NCI-H1105 (cell line): ENCODE measurements at places on chromosomes 4 and X.

- no peak for DNase-seq
These were observed 282.6 kb upstream of the GRID2 start for GRCh38 chr4:92021203-92021602.

DNA sequence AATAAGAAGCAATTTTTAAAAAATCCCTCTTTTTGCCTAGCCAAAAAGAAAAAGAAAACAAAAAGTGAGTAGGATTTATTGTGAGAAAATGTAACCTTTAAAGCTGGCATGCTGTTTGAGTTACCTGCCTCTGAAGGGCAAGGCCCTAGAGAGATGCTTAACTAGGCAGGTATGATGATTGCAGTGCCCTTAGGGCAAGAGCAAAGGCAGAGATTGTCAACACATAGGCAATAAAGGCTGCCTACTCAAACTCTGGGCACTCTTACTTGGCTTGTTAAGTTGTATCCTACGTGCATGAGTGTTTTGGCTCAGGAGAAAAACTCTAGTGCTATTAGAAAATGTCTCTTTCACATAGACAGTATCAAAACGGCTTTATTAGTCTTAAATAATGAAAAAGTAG is 306.0 kb downstream of the RPA4 start:
- no peak for DNase-seq

GRCh38 chrX:16578218-16578617 is 71.7 kb upstream of the S100G start:
- DNase-seq: no peak

DNA sequence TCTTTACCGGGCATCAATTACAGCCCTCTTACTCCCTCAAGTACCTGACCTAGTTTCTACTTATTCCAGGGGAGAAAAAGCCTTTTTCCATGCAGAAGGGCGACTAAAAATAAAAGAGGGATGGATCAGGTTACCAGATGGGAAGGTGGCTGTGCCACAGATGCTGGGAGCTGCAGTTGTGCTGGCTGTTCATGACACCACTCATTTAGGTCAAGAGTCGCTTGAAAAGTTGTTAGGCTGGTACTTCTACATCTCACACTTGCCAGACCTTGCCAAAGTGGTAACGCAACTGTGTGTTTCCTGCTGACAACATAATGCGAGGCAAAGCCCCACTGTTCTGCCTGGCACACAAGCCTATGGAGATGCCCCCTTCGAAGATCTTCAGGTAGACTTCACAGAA is 148.4 kb upstream of the FGF16 start:
- DNase-seq: no peak

GRCh38 chr4:21845663-21846062 is 102.9 kb downstream of the KCNIP4 start:
- DNase-seq: no peak
